ENCODE measurements at places on chromosomes 13 and 19. TPM values are rescaled to one million over a fixed set of nuclear protein-coding genes. Genes with fewer than 3 reads are reported as not detected.

- no peak for DNase-seq
These were observed 77.3 kb downstream of the ZIC5 start for GRCh38 chr13:99894105-99894839.

DNA sequence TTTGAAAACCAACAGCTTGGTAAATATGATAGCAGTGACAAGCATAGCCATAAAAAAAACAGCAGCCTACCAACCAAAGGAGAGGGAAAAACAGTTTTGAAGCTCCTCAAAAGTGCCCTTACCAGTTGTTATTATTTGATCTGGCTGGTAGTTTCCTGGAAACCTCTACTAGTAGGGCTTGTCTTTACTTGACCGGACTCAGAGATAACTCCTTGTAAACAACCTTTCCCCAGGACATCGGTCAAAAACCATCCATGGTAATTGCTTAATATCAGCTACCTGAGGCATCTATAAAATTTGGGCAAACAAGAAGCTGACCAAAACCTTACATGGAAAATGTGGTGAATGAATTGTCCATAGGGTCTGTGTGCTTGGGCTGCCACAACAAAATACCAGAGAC lies 210.9 kb downstream of the FGF14 start:
- no peak for DNase-seq

GRCh38 chr13:22047082-22047784 lies 376.4 kb downstream of the FGF9 start:
- DNase-seq = no peak

DNA sequence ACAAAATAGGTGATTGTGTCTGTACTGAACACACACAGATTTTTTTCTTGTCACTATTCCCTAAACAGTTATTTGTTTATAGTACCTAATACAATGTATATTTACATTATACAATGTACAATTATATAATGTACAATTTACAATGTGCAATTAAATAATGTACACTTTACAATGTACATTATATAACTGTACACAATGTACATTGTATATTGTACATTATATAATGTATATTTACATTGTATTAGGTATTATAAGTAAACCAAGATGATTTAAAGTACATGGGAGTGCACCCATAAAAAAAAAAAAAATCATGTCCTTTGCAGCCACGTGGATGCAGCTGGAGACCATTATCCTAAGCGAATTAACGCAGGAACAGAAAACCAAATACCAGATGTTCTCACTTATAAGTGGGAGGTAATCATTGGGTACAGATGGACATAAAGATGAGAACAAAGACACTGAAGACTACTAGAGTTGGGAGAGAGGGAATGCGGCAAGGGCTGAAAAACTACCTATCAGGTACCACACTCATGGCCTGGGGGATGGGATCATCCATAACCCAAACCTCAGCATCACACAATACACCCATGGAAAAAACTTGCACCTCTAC lies 68.1 kb downstream of the ABCC4 start:
- no peak for DNase-seq

GRCh38 chr19:55652311-55653128 lies 2.3 kb upstream of the U2AF2 start:
- peak; percentile 45 for DNase-seq

GRCh38 chr13:112249644-112250610 lies 126.2 kb upstream of the SPACA7 start:
- no peak for DNase-seq

- DNase-seq = no peak
These were observed 81.4 kb upstream of the MEDAG start for GRCh38 chr13:30824651-30825050.

DNA sequence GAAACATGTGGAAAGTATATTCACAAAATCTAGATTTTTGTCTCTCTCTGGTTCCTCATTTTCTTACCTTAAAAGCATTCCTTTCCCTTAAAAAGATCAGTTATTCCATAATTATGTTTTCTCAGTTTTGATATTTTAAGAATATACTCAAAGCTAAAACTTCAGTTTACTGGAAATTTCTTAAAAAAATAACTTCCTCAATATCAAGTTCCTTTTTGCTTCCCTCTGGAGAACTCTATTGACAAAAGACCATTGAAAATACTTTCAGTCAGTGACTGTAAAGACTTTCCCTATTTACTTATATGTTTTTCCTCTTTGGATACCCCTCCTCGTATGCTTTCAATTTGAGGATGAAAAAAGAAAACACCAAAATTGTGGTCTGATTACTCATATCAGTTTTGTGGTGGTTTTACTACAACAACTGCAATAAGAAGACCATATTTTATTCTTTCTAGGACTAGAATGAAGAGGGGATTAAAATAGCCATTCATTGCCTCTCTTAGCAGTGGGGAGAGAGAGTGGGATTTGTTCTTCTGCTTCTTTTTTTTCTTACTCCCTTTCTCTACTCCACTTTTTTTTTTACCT lies 113.2 kb downstream of the ESD start:
- DNase-seq = no peak

- DNase-seq = no peak
These were observed 737 bp upstream of the ZNF181 start for GRCh38 chr19:34733266-34733745.

GRCh38 chr13:78100486-78100885 lies 181.9 kb upstream of the EDNRB start:
- no peak for DNase-seq

DNA sequence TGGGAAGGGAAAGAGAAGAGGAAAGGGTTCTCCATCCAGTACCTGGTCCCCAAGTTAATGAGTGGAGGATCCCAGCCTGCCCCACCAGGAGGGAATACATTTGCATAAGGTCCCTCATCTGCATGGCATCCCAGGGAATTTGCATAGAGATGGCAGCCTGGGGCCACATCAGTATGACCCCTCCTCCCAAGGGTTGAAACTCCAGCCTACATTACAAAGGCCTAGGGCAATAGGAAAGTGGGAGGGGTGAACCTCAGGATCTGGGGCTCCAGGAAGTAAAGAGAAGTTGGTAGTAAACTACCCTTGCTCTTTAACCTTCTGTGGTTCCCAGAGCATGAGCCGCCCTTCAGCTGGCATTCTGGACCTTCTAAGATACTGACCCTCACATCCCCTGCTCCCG lies 6.8 kb upstream of the NECTIN2 start:
- no peak for DNase-seq

- DNase-seq = no peak
These were observed 4.5 kb downstream of the BICRA start for GRCh38 chr19:47613165-47614020.

The SARS2 gene
- total RNA-seq = 19.4 TPM

The GPR12 gene
- not detected for total RNA-seq

The ZNF580 gene
- 18.4 TPM for total RNA-seq

The RANBP3 gene
- 75.4 TPM for total RNA-seq

The IZUMO1 gene
- total RNA-seq = 0.12 TPM
